ENCODE measurements at places on chromosomes 12 and 14. TPM values are rescaled to one million over a fixed set of nuclear protein-coding genes. Genes with fewer than 3 reads are reported as not detected.

MYL2 gene
- not detected for total RNA-seq

SOCS2 gene
- total RNA-seq, result 20.7 TPM

APOF gene
- not detected for total RNA-seq

DIO2 gene
- total RNA-seq, result not detected

OTX2 gene
- not detected for total RNA-seq

ACOT6 gene
- total RNA-seq, result 0.43 TPM

SIX1 gene
- total RNA-seq, result 4.1 TPM

PZP gene
- not detected for total RNA-seq

EAPP gene
- 36.1 TPM for total RNA-seq

LRRC43 gene
- 0.72 TPM for total RNA-seq

NKX2-1 gene
- total RNA-seq, result 0.48 TPM

AVPR1A gene
- not detected for total RNA-seq

SDR9C7 gene
- not detected for total RNA-seq

ARG2 gene
- total RNA-seq, result 52.0 TPM

SPTB gene
- total RNA-seq, result not detected

LHX5 gene
- 0.24 TPM for total RNA-seq

GNB3 gene
- total RNA-seq, result not detected

FAM181A gene
- not detected for total RNA-seq

LRRIQ1 gene
- total RNA-seq, result 0.24 TPM

MRPL42 gene
- 100 TPM for total RNA-seq

GALNT6 gene
- total RNA-seq, result 61.9 TPM

ANKS1B gene
- 0.48 TPM for total RNA-seq

OR6C2 gene
- total RNA-seq, result not detected

CMTM5 gene
- total RNA-seq, result not detected

TNS2 gene
- 0.43 TPM for total RNA-seq

KRT73 gene
- total RNA-seq, result not detected

HOXC12 gene
- not detected for total RNA-seq

PRIMA1 gene
- total RNA-seq, result not detected

LTB4R gene
- 13.5 TPM for total RNA-seq

NID2 gene
- total RNA-seq, result 3.1 TPM

TAS2R8 gene
- total RNA-seq, result not detected

RFX4 gene
- total RNA-seq, result not detected

AJUBA gene
- total RNA-seq, result 250 TPM

LMNTD1 gene
- total RNA-seq, result not detected

MUCL1 gene
- total RNA-seq, result not detected

ERP29 gene
- 88.9 TPM for total RNA-seq

TMTC1 gene
- 16.6 TPM for total RNA-seq

RNASE9 gene
- total RNA-seq, result under 0.01 TPM

KRT8 gene
- 289 TPM for total RNA-seq

RNASE3 gene
- total RNA-seq, result not detected

PFKM gene
- 63.4 TPM for total RNA-seq

RNU4-1 gene
- total RNA-seq, result under 0.01 TPM

PRR13 gene
- 33.9 TPM for total RNA-seq

ULK1 gene
- total RNA-seq, result 6.7 TPM

TMCC3 gene
- total RNA-seq, result 7.2 TPM

TCL1B gene
- not detected for total RNA-seq

SLC5A8 gene
- not detected for total RNA-seq

GYS2 gene
- total RNA-seq, result not detected

FOXN4 gene
- not detected for total RNA-seq

DLGAP5 gene
- total RNA-seq, result 0.43 TPM

COX8C gene
- total RNA-seq, result not detected

KRT6C gene
- 155 TPM for total RNA-seq

BMP4 gene
- 0.48 TPM for total RNA-seq

COCH gene
- total RNA-seq, result 3.9 TPM

TAMALIN gene
- total RNA-seq, result not detected

SLC25A21 gene
- total RNA-seq, result 1.9 TPM
